ENCODE measurements at places on chromosomes 7 and 10. TPM values are rescaled to one million over a fixed set of nuclear protein-coding genes. Genes with fewer than 3 reads are reported as not detected.
A peak's percentile ranks its signal among the peaks of the same experiment; 100 is the strongest.

DNA sequence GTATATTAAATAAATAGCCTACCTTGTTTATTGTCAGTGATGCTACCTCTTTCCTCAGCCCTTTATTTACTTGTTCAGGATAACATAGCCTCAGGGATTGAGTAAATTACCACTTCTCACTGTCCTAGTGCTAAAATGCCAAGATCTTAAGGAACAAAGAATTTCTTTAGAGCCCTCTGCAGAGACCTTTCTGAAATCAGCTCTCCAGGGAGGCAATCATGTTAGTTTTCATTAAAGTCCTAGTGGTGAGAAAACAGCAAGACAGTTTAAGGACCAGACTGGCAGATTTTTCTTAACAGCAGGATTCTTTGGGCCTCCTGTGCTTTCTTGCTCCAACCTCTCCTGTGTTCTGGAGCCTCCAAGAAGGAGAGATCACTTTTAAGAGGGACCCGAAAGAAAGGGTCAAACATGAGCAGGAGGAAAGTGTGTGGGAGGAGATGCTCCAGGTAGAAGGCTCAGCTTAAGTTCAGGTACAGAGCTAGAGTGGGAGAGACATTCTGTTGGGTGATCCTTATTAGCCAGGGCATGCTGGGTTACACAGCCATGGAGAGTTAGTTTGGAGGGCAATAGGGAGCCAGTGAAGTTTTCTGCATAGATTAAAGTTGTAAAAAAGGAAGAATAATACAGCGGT is 1.2 kb upstream of the PLCE1 start:
- DNase-seq: no peak

DNA sequence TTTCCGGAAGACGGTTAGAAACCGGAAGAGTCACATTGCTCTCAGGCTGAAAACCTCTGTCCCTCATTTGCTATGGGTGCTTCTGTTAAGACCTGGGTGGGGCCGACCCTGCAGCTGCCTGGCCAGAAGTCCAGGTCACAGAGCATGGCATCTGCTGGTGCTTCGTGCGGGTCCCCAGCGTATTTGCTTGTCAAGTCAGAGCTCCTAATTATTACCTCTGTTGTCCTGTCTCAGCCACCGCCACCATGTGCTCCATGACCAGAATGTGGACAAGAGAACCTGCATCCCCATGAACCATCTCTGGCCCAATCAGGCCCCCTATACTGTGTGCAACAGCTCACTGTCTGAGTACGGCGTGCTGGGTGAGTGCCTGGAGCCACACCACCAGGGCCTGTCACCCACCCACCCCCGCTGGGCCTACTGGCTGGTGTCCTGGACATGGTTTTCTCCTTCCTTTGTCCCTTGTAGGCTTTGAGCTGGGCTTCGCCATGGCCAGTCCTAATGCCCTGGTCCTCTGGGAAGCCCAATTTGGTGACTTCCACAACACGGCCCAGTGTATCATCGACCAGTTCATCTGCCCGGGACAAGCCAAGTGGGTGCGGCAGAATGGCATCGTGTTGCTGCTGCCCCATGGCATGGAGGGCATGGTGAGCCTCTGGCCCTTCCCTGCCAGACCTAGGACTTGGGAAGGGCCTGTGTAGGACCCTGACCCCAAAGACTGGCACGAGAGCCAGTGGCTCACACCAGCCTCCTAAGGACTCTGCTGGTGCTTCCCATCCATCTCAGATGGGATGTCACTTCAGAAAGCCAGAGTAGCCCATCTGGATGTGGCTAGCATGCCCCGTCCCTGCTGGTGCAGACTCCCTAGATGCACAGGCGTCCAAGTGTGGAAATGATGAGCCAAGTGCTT is 51.3 kb upstream of the ZMIZ2 start:
- no peak for DNase-seq

DNA sequence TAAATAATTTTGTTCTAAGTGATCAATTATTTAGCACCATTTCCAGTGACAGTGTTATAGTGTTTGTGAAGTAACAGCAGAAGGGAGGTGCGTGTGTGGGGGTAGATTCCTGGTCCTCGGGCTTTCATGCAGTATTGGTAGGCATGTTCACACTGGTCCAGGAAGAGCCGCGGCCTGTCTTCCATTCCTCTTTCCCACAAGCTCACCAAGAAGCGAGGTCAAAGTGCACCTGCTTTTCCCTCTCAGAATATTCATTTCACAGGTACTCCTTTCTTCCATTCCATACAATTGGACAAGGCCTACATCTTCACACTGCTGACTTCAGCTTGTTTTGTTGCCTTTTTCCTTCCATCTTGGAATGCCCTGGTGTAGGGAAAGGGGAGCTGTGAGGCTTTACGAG is 151.8 kb upstream of the CELF2 start:
- no peak for DNase-seq

- no peak for DNase-seq
Observed at GRCh38 chr10:36604316-36604715, 521.1 kb upstream of the ANKRD30A start.

DNA sequence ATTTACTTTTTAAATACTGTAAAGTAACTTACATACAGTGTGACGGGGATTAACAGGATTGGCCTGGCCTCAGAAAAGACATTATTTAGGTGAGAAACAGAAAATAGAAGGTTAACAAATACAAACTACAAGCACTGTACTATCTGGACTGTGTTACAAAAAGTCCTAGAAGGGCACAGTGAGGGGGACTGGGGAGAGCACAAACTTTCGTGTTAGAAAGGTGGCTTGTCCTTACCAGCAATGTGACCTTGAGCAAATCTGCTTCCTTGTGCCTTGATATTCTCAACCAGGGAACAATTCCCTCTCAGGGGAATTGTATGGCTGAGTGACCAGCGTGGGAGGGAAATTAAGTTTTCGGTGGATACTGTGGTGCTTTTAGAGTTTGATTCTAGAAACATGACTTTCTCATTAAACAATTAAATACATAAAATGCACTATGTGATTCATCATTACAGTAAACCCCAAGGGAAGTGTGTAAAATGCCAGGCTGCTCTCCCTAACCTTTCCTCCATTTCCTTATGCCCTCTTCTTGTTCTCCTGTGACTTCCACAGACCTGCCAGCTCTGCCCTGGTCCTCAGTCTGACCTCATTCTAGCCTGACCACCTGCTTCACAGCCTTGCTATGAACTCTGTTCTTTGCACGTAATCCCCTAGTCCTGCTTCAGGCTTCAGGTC is 57.7 kb downstream of the OSBPL3 start:
- DNase-seq: no peak

GRCh38 chr7:132881317-132881716 is 200.6 kb downstream of the CHCHD3 start:
- no peak for DNase-seq

DNA sequence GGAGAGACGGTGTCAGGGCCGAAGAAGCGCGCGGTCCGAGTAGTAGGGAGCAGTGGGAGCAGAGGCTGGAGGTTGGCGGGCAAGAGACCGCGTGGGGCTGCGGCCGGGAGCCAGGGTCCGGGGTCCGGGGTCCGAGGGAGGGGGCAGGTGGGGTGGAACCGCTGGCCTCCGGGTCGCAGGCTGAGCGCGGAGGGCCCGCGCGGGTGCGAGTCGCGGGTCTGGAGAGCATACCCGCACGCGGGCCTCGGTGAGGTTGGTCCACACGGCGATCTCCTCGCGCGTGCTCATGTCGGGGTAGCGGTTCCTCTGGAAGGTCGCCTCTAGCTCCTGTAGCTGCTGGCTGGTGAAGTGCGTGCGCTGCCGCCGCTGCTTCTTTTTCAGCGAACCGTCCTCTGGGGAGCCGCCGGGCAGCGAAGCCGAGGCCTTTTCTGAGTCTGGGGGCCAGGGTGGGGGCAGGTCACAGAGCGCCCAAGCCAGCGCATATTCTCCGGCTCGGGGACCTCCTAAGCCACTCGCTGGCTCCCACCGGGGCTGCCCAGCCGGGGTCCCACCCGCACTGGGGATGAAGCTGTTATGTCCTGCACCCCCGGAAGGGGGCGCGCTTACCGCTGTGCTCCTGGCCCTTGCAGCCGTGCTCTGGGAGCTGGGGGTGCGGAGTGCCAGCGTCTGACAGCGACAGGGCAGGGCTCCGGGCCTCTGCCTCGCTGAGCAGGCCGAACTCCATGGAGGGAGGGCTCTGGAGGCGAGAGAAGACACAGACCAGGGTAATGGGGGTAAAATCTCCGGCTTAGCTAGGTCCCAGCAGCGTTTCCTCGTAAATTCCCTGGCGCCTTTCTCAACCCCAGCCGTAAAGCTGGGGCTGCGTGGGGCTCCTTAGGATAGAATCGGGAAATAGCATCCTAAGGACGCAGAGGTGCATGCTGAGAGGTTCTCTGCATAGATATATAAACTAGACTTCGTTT is 5.5 kb downstream of the ELOVL3 start:
- DNase-seq: peak; percentile 65

GRCh38 chr7:35991511-35992232 is 161.4 kb upstream of the EEPD1 start:
- DNase-seq: no peak

PCDH15 gene
- total RNA-seq: not detected

PON1 gene
- total RNA-seq: not detected

ITGA8 gene
- total RNA-seq: not detected

CHN2 gene
- total RNA-seq: 1.1 TPM

MGAM2 gene
- not detected for total RNA-seq

NANOS1 gene
- total RNA-seq: 0.08 TPM
